ENCODE measurements at places on chromosomes 7 and 10. TPM values are rescaled to one million over a fixed set of nuclear protein-coding genes. Genes with fewer than 3 reads are reported as not detected.

Gene EGR2
- total RNA-seq = 1.3 TPM

Gene SFRP4
- 3.0 TPM for total RNA-seq

Gene PRSS37
- not detected for total RNA-seq

Gene CACNB2
- total RNA-seq = 89.6 TPM

Gene ATP6V0A4
- total RNA-seq = not detected

Gene CPEB3
- total RNA-seq = 6.8 TPM

Gene LIPN
- not detected for total RNA-seq

Gene SLC13A4
- total RNA-seq = not detected

Gene ATRNL1
- 7.6 TPM for total RNA-seq

Gene EN2
- total RNA-seq = not detected

Gene UPK3B
- total RNA-seq = not detected

Gene RBP3
- not detected for total RNA-seq

Gene SPDYE6
- not detected for total RNA-seq

Gene CHCHD1
- total RNA-seq = 31.8 TPM

Gene TDRD1
- total RNA-seq = 0.42 TPM

Gene NAT16
- not detected for total RNA-seq

Gene USP6NL
- total RNA-seq = 10.4 TPM

Gene FAM25G
- not detected for total RNA-seq

Gene JCAD
- 42.4 TPM for total RNA-seq

Gene GARS1
- total RNA-seq = 43.6 TPM

Gene PIP
- total RNA-seq = not detected

Gene NPSR1
- not detected for total RNA-seq

Gene FOXI2
- total RNA-seq = 0.13 TPM

Gene GSTO1
- 153 TPM for total RNA-seq

Gene UTF1
- not detected for total RNA-seq

Gene COL1A2
- 279 TPM for total RNA-seq

Gene NKX1-2
- not detected for total RNA-seq

Gene COL26A1
- not detected for total RNA-seq

Gene GFRA1
- 73.0 TPM for total RNA-seq

Gene RET
- total RNA-seq = 2.2 TPM

Gene TET1
- total RNA-seq = 8.9 TPM

Gene JAKMIP3
- 0.66 TPM for total RNA-seq

Gene SPDYE2B
- total RNA-seq = not detected

Gene POLR2J2
- total RNA-seq = 1.8 TPM

Gene EBLN1
- total RNA-seq = not detected

Gene NUTM2D
- total RNA-seq = 3.0 TPM

Gene ZFAND4
- total RNA-seq = 16.1 TPM

Gene ZNF736
- 4.1 TPM for total RNA-seq

Gene TMEM213
- not detected for total RNA-seq

Gene PGAM2
- 1.8 TPM for total RNA-seq

Gene LRMDA
- 14.3 TPM for total RNA-seq

Gene OPN1SW
- total RNA-seq = not detected

Gene TES
- total RNA-seq = 356 TPM

Gene SRGN
- 44.9 TPM for total RNA-seq

Gene SLC35G1
- 4.3 TPM for total RNA-seq

Gene KIAA1549
- 2.5 TPM for total RNA-seq

Gene ANKRD22
- not detected for total RNA-seq

Gene AP1S1
- 28.2 TPM for total RNA-seq

Gene ASB10
- not detected for total RNA-seq

Gene PDIA4
- total RNA-seq = 39.8 TPM

Gene ZNF248
- 23.7 TPM for total RNA-seq

Gene SNX10
- total RNA-seq = 1.9 TPM

Data from esophagus muscularis mucosa (tissue), 4 donors.